GM23338 (cell line): ENCODE measurements at places on chromosomes 13 and 19.

- DNase-seq: no peak
Measured at GRCh38 chr19:41233748-41234240, 14.8 kb downstream of the AXL start.

- DNase-seq: no peak
Measured at GRCh38 chr13:111315347-111315995, 5.0 kb upstream of the TEX29 start.

DNA sequence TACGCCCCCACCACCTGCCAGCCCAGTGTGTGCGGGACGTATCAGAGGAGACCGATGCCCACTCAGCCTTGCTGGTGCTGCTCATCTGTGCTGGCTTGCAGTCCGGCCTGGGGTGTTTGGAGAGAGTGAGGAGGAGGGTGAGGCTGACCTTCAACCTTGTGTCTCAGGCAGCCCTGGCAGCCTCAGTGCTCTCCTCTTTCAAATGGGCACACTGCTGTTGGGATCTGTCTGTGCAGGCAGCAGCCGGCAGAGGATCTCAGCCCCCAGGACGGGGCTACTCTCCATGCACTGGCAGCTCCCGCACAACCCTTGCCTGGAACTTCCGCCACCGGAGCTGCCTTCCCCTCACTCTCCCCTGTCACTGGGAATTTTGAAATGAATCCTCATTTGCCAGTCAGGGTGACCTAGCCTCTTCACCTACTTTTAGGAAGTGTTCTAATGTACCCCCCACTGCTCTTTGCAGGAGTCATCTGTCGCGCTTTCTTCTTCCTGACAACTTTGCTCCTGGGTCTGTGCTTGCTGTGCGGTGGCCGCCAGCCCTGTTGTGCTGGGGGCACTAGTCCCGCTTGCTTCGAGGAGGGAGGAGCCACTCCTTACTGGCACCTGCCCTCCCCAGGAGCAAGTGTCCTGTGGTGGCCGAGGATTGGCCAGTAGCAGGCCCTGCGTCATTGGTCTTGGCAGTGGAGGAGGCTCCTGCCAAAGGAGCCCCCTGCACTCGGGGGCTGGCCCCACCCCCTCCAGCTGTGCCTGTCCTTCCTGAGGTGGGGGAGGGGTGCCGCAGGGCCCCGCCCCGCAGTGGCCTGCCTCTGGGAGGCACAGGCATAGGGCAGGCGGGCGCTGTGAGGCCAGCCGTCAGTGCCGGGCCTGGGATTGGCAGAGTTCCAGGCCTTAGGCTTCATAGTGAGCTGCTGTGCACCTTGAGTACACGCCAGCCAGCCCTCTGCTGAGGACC lies 53.4 kb downstream of the TSSK6 start:
- DNase-seq: peak; percentile 90

- no peak for DNase-seq
Measured at GRCh38 chr19:33698576-33699435, 77.1 kb downstream of the CHST8 start.

DNA sequence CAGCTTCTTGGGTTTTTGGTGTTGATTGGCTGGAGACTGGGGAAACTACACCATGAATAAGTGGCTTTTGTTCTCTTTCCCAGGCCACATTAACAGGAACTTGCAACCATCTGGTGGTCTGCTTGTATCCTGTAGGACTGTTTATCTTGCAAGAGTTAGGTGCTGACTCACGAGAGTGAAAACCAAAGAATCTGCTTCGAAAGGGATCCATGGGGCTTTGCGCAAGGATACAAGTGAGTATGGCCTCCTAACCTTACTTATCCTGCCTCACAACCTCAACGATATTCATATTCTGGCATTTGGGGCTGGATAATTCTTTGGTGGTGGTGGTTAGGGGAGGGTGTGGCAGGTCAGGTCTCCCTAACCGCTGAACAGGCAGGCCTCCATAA lies 4.7 kb upstream of the SIGLECL1 start:
- DNase-seq: peak; percentile 16

DNA sequence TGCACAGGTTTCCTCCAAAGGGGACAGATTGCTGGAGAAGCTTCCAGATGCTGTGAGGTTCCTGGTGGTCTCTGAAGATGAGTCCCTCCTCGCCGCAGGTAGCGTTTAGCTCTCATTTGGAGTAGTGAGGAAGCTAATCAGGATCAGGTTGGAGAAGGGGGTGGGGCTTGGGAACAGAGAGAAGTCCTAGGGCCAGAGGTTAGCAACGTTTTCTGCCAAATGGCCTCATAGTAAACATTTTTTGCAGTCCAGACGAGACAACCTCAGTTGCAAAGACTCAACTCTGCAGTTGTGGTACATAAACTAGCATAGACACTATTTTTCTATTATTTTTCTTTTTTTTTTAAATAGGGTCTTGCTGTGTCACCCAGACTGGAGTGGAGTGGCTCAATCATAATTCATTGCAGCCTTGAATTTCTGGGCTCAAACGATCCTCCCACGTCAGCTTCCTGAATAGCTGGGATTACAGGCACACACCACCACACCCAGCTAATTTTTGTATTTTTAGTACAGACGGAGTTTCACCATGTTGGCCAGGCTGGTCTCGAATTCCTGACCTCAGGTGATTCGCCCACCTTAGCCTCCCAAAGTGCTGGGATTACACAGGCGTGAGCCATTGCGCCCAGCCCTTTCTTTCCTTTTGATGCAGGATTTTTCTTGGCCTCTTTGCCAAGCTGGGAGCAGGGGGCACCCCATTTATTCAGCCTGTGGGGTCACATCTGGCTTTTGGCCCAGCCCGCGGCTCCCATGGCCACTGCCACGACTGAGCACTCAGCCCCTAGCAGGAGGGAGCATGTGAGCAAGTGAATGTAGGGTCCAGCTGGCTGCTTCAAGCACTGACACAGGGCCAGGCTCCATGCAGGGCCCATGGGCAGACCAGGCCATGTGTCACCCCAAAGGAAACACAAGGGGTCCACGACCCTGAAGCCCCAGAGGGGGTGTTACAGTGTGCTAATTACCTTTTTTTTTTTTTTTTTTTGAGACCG lies 34.4 kb upstream of the SIN3B start:
- DNase-seq: no peak

GRCh38 chr19:518598-519231 lies 11.4 kb downstream of the TPGS1 start:
- DNase-seq: peak; percentile 87

DNA sequence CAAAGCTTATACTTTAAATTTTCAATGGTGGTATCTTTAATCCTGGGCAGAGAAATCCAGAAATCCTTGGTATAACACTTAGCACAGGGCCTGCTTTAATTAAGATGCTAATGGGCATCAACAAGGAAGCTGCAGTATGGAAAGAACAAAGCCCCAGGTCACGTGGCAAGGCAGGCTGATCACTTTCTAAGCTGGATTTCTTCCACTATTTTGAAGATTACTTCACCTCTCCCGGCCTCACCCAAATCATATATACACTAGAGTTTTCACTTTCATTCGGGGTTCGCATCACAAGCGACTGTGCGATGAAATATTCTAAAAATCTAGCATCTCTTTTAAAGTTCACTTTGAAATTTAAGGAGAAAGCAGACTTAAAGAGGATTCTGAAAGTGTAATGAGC lies 71.8 kb downstream of the STARD13 start:
- DNase-seq: peak; percentile 53

GRCh38 chr13:46195016-46195415 lies 13.0 kb upstream of the LCP1 start:
- no peak for DNase-seq

- DNase-seq: no peak
Measured at GRCh38 chr19:31135841-31136240, 213.4 kb downstream of the TSHZ3 start.

DNA sequence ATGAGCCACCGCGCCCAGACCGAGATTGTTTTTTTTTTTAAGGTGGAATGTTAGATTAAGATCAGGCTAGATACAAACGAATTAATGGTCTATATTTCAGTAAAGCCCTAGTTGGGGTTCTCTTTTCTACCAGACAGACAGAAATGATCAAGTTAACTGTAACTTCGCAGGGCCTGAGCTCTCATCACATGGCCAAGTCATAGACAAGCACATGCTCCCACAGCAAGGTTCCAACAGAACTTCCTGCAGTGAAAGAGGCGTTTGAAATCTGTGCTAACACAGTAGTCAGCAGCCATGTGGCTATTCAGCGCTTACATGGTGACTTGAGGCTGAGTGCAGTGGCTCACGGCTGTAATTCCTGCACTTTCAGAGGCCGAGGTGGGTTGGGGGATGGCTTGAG lies 34.7 kb upstream of the SEMA6B start:
- DNase-seq: no peak

GRCh38 chr13:62296812-62297211 lies 881.2 kb upstream of the PCDH20 start:
- DNase-seq: no peak

- no peak for DNase-seq
Measured at GRCh38 chr13:97921176-97921816, 32.2 kb upstream of the IPO5 start.

DNA sequence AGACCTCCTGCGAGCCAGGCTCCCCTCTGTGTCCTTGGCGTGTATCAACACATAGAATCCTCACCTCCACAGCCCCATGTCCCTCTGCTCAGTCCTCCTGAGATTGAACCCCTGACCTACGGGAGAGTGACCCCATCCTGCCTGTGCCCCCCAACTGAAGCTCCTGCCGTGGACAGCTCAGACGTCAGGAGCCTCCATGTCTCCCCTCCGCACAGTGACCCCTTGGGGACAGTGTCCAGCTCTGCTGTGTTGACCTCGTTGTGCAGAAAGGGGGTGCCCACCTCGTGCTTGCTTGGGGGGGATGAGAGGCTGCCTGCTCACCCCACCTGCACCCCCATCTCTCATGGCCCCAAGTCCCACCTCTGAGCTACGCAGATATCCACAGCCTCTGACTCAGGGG lies 490 bp upstream of the SIGLEC9 start:
- no peak for DNase-seq

GRCh38 chr13:81406639-81407292 lies 1065.8 kb upstream of the SPRY2 start:
- no peak for DNase-seq

- DNase-seq: no peak
Measured at GRCh38 chr19:22627526-22627925, 6.6 kb upstream of the ZNF492 start.

DNA sequence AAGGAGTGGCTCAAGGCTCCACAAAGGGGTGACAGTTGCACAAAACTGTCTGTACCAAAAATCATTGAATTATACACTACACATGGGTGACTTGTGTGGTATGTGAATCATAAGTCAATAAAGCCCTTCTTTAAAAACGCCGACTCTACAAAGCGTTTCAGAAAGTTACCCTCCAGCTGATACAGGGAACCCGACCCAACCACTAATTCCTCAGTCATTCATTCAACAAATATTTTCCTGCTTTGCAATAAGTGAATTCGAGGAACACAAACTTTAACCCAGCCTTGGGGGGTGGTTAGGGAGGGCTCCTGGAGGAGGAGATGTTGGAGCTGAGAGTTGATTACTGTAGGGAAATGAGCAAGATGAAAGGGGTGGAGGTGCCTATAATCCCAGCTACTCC lies 32.0 kb downstream of the LTBP4 start:
- DNase-seq: no peak

DNA sequence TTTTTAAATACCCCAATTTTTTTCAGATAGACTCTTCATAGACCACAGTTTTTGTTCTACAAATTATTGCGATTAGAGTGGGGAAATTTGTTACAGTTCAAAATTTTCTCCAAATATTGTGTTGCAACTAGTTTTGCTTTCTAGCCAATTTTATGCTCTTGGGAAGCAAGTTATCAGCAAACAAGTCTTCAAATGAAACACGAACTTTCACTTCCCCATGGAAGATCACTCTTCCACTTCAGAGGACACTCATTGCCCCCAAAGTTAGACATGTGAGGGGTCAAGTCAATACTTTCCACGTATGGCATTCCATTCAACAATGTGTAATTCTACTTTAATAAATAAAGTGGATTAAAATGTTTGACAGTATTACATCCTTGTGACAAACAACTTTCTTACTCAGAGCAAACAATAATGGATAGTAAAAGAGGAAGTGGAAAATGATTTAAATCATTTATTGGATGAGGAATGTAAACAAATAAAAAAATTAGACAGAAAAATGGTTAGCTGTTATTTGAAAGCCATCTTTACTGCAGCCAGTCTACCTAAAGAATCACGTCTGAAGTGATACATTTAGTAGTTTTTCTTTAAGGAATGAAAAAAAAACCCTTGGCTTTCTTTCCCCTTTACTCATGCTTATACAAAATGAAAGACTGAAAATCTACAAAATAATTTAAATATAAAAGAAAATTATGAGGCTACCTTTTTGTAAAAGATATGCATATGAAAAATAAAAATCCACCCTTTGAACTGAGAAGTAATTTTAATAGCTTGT lies 41.2 kb upstream of the TNFSF11 start:
- DNase-seq: no peak

- DNase-seq: peak; percentile 98
Measured at GRCh38 chr19:57819475-57820148, 4.9 kb upstream of the ZNF552 start.

GRCh38 chr13:49840266-49840665 lies 47.8 kb upstream of the KPNA3 start:
- DNase-seq: peak; percentile 8

DNA sequence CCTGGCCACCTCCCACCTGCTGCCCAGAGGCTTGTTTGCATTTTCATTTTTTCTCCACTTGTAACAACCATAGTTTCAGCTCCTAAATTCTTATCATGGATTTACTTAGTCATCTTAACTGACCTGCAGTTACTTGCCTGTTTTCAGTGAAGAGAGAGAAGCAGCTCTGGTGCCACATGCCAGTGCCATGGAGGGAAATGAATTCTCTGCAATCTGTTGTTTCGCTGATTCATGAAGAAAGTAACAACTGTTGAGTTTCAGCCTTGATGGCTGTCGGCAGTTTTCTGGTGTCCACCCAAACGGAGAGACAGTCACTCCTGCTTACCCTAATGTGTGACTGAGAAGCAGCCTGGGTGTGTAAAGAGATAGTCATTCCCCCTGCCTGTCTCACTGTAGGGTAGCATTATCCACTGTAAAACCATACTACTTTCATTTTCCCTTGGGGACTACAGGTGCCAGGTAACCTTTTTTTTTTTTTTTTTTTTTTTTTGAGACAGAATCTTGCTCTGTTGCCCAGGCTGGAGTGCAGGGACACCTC lies 116.1 kb downstream of the DNAJC3 start:
- DNase-seq: no peak

- DNase-seq: no peak
Measured at GRCh38 chr13:102586615-102587014, 10.2 kb upstream of the TPP2 start.

- DNase-seq: no peak
Measured at GRCh38 chr13:26185720-26186117, 36.4 kb downstream of the RNF6 start.

GRCh38 chr19:18219911-18220631 lies 6.2 kb downstream of the PDE4C start:
- no peak for DNase-seq

- DNase-seq: no peak
Measured at GRCh38 chr13:72346716-72347115, 380.7 kb downstream of the MZT1 start.

- DNase-seq: no peak
Measured at GRCh38 chr13:113461022-113461751, 7.9 kb upstream of the ADPRHL1 start.
